Activated gamma-delta T cell treated with anti-CD3 and anti-CD28 coated beads, Interleukin-2, amount 50 U/mL, for 16 hours (primary cell): ENCODE measurements at places on chromosomes 16 and 17.

- DNase-seq = no peak
Observed at GRCh38 chr16:17520561-17520960, 49.8 kb upstream of the XYLT1 start.

- no peak for DNase-seq
Observed at GRCh38 chr17:43169561-43170139, 1.4 kb upstream of the NBR1 start.

GRCh38 chr16:19239511-19240155, 45.9 kb upstream of the CLEC19A start:
- no peak for DNase-seq

GRCh38 chr17:19977293-19978208, at the start of gene AKAP10:
AKAP10 (minus strand) TSS chr17:19977828; CDS start chr17:19977679, 149 bp downstream.
- peak; percentile 91 for DNase-seq

- DNase-seq = no peak
Observed at GRCh38 chr17:44854192-44854591, 6.5 kb downstream of the HIGD1B start.

DNA sequence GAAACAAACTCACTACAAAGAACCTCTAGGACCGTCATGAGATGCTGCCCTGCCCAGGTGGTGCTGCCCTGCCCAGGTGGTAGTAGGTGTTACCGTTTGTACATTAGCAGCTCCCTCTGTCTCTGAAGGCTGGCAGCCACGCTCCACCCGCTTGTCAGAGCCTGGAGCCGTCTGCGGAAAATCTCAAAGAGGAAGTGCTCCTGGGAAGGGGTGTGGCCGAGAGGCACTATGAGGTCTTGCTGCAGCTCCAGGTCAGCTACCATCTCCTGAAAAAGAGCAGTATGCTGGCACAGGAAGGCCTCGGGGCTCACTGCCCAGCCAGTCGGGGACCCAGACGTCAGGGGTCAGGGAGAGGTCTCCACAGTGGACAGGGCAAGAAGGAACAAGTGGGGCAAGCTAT, 28.3 kb downstream of the ZNF276 start:
- DNase-seq = no peak

- DNase-seq = no peak
Observed at GRCh38 chr17:69947027-69947759, 127.8 kb upstream of the KCNJ16 start.

- no peak for DNase-seq
Observed at GRCh38 chr16:74505011-74505410, 83.7 kb upstream of the CLEC18B start.

DNA sequence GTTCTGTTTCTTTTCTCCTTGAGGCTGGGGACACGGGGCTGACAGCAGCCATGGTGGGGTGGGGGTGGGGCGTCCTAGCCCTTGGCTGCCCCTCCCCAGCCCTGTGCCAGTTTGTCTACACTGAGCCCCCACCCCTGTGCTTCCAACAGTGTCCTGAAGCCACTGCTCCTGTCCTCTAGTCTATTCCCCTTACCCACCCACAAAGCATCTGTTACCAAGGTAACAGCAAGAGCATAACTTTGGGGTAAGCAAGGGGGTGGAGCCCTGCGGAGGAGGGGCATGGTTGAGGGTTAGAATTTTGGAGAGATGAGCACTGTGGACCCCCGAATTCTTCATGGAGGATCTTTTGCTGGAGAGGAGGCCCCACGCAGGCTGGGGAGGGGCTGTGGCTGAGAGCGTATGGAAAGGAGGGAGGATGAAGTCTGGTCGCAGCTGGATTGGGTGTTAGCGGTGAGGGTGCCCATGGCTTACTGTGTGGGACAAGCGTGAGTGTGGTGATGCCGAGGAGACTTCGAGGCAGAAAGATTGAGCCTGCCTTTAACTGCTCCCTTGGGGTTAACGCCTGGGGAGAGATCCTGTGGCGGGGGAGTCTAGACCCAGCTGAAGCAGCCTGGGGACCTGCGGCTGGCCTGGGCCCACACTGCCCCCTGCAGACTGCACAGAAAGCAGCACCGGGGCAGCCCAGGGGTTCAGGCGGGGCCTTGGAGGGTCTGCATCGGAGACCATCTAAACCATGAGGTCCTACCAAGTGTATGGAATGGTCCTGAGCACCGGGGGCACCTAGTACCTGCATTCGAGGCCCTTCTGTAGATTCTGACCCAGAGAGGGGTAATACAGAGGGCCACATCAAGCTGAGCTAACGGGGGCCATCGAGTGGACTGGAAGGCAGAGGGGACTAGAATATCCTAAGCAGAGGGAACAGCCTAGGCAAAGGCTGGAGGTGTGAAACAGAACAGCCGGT, 6.1 kb upstream of the STAC2 start:
- DNase-seq = peak; percentile 50

- DNase-seq = no peak
Observed at GRCh38 chr17:79790805-79791734, 5.8 kb downstream of the CBX8 start.

GRCh38 chr16:82331397-82331796, 161.4 kb upstream of the MPHOSPH6 start:
- no peak for DNase-seq

DNA sequence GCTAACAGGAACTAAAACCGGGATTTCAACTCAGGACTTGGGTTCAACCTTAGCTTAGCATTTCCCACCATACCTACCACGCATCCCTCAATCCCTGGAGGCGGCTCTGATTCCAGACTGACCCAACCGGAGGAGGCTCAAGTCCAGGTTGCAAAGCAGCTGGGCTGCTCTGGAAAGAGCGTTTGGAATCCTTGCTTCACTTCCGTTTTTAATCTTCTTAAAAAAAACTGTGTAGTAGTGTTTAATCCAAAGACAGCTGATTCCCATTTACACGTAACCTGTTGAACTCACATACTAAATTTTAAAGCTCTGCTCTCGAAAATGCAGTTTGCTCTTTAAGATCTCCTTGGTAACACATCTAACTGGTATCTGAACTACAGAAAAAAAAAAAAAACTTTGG, 50.0 kb downstream of the NXN start:
- no peak for DNase-seq

DNA sequence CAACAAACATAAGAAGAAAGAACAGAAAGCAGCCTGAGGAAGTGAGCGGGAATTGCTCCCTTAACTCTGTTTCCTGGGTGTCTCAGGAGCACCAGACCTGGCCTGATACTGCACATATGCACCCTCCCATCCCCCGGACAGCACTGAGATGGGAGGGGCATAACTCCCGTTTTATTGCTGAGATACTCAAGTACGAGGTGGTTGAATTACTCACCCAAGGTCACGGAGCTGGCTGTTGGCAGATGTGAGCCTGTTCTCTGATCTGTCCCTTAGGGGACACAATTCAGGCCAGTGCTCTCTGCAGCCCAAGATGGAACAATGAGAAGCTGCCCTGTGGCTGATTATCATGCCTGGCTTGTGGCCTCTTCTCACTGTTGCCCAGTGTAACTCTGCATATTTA, 9.1 kb upstream of the MED9 start:
- no peak for DNase-seq

DNA sequence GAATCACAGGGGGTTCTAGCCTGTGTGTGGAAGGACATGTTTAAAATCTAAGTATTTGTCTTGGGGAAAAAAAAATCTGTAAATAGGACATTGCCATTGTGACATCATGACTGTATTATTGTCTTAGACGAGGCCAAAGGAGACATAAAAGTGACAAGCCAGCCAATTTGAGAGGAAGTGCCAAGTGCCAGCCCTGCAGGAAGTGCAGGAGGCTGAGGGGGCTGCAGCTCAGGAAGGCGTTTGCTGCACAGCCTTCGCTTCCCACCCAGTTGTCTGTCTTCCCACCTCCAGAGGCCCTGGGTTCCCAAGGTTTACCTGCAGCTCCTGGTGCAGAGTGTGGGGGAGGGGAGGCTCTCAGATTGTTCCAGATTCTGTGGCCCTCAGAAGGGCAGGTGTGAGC, 1.3 kb downstream of the ADCY7 start:
- DNase-seq = no peak

DNA sequence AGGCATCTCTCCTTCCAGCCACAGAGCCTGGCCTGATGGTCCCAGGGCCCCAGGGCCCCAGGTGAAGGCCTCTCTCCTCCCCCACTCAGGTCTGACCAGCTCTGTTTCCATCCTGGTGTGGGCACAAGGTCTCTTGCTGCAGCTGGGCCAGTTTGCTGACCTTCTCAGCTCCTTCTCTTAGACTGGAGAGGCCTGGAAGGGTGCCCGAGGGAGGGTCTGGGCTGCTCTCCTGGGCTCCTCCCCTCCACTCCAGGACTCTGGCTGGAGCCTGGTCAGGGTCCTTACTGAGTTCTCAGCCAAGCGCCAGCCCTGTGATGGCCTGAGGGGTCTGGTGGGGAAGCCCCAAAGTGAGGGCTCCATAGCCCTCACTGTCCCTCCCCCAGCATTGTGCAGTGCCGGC, 12.4 kb downstream of the SOCS3 start:
- DNase-seq = no peak

DNA sequence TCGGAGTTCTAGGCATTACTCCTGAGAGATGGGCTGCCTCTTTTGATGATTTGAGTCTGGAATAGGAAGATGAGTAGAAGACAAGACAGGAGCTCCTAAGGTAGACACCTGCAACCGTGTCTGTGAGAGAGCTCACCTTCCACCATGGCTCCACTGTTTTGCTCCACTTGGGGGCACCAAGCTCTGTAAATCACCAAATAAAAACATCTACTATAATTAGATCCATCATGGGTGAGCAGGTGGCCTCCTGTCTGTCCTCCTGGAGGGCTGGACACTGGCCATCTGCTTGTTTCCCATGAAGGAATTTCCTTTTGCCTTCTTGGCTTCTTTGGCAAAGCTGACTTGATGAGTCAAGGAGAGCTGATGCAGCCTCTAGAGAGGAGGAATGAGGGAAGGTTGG, 179.0 kb downstream of the HAPSTR1 start:
- no peak for DNase-seq

DNA sequence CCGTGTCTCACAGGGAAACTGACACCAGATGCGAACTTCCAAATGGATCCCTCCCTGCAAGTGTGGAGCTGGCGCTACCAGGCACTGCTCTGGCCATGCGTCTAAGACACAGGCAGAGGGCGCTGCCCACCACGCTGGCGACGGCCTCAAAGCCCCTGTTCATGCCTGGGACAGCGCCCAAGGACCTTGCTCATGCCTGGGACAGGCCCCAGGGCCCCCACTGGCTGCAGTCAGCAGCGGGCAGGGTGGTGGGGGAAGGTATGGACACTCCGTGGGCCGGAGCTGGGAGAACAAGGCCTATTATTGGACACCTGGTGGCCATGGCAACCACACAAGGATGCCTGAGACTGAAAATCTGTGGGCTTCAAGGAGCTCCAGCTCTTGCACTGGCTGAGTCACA, 8.8 kb downstream of the ZG16B start:
- peak; percentile 47 for DNase-seq

GRCh38 chr16:3059041-3059722, 6.3 kb upstream of the IL32 start:
- DNase-seq = peak; percentile 83

DNA sequence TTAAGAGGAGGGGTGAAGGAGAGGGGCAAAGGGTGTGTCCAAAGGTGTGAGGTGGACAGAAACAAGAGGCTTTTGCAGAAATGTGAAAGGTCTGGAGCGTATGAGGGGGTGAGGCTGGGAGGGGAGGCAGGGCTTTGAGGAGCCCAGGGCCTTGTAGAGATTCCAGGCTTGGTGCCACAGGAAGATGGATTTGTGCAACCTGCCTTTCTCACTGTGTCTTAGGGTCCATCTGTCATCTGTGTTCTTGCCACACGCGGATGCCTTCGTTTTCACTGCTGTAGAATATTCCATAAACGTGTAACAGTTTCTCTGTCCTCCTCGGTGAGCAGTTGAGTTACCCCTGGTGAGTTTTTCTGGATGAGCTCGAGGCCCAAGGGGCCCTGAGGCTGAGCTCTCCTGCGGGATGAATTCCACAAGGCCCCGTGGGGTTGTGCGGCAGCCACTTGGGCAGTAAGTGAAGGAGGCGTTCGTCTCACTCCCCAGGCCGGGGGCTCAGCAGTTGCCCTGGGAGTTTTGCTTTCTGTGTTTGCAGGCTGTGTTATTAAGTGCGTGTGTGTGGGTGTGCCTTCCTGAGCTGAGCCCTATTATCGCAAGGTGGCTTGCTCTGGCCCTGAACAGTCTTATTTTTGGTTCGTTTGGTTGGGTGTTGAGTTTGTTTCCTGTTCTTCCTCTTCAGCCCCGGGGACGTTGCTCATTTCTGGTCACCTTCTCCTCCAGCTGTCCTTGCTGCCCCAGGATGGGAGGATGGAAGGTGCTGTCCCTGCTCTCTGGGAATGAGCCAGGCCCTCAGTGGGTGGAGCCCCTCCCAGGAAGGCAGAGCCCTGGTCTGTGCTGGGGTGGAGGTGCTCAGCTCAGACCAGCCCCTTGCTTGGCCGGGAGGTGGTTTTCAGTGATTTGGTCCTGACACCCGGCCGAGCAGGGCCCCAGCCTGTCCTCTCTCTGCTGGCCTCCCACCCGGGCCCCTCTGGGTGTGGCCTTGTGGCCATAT, 28.4 kb downstream of the BAIAP2 start:
- DNase-seq = no peak

- no peak for DNase-seq
Observed at GRCh38 chr16:75086688-75087374, 29.7 kb downstream of the LDHD start.

DNA sequence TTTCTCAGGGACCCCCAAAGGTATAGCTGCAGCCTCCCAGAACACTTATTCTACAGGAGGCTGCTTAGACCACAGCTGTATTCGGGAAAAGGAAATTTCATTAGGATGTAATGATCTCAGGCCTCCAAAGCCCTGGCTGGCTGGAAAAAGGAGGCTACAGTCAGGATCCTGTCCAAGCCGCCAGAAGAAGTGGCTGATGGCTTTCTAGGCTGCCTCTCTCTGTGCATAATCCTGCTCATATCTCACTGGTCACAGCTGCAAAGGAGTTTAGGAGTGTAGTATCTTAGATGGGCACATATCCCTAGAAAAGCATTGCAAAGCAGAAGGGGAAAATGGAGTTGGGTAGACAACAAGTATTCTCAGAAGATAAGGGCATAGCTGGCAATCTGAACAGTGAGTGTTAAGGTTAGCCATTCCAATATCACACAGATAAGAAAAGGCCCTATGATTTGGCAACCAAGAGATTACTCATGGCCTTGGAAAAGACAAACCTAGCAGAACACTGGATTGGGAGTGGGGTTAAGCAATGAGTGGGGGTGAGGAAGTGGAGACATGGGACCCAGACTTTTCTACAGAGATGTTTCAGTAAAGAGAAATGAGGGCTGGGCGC, 26.0 kb upstream of the PRKCA start:
- no peak for DNase-seq

DNA sequence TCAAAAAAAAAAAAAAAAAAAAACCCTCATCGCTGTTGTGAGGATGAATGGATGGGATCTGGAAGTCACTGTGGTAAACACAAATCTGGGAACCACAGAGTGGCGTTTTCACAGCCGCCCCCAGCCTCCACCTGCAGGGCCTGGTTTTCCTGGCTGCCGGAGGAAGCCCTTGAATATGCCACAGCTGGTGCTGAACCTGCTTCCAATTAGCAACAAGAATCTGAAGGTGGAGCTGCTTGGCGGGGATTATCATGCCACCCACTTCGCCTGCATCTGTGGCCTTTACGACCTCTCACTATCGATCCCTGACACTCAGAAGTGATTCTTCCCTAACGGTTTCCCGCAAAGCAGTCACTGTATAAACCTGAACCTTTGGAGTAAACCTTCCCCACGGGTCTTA, 16.1 kb downstream of the MRM3 start:
- DNase-seq = no peak
